ENCODE measurements at places on chromosomes 16 and 17. TPM values are rescaled to one million over a fixed set of nuclear protein-coding genes. Genes with fewer than 3 reads are reported as not detected.

DNA sequence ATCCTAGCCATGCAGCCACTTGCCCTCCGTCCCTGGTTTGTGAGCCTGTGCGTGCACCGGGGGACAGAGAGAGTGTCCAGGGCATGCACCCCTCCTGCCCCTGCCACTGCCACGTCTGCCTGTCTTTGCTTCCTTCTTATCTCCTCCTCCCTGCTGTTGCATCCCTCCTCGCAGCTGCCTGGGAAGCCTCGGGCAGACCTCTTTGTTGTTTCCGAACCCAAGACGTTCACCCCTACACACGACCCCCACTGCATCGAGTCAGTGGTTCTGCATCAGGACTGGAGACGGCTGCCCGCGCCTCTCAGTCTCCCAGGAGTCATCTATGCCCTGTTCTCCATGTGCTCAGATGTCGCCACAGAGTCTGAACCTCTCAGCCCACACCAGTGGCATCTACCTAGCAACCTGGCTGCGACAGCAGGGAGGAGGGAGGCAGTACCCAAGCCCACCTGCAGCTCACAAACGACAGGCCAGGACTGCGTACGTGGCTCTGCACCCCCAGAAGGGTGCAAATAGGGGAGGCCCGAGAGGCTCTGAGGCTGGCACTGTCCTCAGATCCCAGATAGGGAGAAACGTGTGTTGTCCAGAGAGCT is 5.2 kb downstream of the TIMP2 start:
- no peak for DNase-seq

GRCh38 chr17:81129289-81129688 is 36.0 kb upstream of the PVALEF start:
- no peak for DNase-seq

DNA sequence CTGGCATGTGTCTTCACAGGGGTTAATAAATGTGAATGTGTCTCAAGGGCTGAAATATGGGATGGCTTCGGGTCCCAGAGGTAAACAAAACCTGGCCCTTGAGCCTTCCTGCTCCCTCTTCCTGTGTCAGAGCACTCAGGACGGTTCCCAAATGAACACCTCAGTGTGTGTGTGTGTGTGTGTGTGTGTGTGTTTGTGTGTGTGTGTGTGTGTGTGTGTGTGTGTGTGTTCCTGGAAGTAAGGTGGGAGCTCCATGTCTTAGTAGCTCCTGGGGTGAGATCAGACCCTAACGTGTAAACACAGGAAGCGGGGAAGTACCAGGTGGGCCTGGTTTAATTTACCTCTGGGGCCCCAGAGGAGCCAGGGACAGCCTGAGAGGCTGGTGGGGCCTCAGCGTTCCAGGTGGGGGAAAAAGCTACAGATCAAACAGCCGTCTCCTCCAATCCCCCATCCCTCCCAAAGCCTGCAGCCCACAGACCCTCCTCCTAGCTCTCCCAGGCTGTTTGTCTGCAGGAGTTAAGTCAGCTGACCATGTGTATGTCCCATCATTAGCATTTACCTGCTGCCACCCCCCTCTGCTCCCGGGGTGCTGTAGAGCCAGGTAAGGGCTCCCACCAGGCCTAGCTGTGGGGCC is 6.1 kb downstream of the KIF19 start:
- DNase-seq = no peak

GRAPL gene
- total RNA-seq = not detected

MYH3 gene
- total RNA-seq = 11.2 TPM

DNA sequence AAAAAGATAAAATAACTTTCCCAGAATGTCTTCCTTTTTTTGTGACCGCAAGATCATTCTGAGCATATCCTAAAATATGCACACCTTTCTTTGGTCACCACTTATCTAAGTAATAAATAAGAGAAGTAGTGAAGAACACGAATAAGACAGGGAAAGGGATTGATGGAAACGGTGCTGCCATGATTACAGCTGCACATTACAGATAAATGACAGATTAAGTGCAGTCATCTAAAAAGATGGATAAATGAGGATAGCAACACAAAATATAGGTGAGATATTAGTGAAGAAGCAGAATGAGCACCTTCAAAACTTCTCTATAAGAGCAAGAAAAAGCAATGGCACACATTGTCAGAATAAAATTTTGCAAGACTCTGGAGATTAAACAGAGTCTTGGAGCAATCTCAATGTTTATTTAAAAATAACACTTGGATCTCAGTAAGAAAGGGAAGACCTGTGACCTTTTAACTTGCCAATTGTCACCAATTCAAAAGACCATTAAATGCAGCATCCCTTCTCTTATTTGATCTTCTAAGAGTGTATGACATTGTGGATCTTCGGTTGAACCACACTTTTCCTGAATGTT is 567.1 kb downstream of the KCNJ2 start:
- DNase-seq = no peak

DNA sequence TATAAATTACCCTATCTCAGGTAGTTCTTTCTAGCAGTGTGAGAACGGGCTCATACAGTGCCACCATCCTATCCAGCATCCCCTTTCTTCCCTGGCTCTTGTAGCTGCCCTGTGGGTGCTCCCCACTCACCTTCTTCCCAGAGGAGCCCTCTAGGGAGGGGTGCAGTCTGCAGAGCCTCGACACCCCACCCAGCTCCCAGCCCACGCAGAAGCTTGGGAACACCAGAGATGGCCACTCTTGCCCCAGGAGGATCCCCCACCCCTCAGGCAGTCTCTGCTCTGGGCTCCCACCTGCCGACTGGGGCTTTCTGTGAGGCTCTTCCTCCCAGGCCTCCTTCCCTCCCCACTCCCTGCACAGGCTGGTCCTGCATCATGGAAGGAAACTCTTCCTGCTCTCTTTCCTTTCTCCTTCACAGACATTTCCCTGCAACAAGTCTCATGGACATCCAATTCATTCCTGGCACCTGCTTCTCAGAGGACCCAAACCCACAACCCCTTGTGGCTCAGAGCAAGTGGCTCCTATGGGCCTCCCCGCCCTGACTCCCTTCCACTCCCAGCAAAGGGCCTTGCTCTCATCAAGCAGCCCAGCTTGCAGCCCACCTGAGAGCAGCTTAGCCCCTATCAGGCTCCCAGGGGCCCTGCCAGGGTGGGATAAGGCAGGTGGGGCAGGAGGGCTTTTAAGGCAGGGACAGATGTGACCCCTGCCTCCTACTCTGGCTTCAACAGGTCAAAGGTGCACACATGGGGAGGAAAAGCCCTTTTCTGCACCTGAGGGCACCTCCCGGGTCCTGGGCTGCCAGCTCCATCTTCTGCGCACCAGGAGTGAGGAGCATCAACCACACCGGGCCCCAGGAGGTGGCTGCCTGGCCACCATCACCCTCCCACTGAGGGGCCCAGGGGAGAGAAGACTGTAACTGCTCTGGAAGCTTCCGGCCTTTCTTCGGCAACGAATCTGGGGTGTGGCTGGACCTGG is 263.8 kb upstream of the TNRC6C start:
- peak; percentile 64 for DNase-seq

- DNase-seq = no peak
These were observed 19.8 kb downstream of the SPHK1 start for GRCh38 chr17:76404256-76404655.

DNA sequence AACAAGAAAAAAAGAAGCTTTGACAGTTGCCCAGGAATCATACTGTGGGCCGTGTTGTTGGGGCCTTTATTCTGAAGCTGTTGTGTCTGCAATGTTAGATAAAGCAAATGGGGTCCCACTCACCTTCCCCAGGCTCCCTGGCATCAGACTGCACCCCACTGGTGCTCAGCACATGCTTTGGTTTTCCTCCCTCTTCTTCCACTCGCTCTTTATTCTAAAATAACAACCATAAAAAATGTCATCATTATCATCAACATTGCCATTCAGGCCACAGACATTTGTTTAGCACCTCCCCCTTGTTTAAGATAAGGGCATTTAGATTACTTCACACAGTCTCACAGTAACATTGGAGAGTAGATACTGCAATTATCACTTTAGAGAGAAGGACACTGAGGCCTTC is 8.2 kb downstream of the MYLK3 start:
- no peak for DNase-seq

OR2C1 gene
- total RNA-seq = 0.22 TPM

SLC5A10 gene
- not detected for total RNA-seq

DNA sequence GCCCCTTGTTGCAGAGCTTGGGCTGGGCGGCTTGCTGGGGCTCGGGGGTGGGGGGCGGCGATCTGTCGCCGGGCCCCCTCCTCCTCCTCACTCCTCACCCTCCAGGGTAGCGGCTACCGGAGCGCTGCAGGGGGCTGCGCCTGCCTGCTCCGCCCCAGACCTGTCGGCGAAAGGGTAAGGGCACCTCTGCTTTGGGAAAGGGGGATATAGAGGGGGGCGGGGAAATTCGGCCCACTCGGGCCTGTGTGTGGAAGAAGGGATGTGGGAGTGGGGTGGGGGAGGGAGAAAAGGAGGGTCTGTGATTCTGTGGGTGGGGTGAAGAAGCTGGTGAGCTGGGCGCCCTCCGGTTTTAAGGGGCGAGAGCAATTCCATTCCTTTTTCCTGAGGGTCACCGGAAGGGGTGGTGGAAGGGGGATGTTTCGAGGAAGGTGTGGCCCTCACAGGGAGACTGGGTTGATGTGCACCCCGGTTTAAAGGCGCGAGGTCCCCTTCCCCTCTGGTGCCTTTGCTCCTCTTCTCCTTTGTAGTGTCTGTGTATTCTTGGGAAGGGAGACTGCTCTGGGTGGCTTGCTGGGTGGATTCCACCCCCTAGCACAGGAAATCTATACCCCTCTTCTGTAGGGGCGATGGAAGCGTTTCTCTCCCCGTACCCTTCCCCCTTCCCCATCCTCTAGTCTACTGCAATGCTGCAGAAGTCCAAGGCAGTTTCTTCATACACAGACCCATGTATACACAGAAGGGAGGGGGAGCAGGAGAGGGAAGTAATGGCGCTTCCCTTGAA is 878 bp downstream of the TAOK1 start:
- DNase-seq = no peak

GRCh38 chr16:59993101-59993500 is 1259.0 kb upstream of the GOT2 start:
- DNase-seq = no peak

DNA sequence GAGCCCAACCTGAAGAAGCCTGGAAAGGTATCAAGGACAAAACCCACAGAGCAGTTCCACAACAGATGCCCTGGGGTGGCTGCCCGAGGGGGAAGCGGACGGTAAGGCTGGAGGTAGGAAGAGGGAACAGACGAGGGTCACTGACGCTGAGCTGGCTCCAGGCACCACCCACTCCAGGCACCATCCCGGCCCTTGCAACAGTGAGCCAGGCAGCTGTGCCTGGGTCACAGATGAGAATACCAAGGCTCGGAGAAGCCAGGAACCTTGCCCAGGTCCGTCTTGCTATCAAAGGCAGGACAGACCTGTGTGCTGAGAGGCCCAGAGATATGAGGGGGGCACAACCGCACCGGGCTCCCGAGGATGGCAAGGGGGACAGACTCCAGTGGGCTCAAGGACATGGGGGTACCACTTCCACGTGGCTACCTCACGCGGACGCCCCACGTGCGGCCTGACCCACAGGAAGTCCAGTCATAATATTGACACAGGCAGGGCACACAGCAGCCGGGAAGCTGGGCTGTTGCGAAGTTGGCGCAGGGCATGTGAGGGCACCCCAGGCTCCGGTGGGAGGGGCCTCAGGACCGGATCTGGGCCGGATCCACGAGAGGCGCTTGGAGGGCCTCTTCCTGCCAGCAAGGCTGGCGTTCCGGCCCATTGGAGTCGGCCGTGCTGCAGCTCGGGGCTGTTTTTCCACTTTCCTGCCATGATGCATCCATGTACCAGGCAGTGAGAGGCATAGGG is 29.9 kb downstream of the PEMT start:
- no peak for DNase-seq

C17orf107 gene
- 4.4 TPM for total RNA-seq

DNA sequence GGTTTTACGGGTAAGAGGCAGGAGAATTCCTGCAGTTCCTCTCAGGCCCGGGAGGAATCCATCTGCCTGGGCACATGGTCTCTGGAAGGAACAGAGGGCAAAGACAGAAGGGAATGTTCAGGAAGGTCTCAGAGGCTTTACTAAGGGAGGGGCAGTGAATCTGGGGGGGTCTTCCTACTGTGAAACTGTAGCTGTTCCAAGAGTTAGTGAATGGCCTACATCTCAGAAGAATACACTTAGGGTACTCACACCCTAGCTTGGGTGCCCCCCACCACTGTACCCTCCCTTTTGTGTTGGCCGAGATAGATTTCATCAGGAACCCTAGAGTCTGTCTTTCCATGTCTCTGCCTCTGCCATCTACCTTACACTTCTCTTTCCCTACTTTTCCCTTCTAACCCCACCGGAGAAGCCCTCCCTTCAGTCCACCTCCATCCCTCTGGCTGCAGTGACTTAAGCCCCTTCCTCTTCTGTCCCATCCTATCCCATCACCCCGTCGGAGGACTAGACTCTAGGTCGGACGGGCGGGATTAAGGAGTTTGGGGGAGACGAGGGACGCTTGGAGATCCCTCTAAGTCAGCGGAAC is 316 bp downstream of the DLG4 start:
- DNase-seq = no peak

- DNase-seq = no peak
These were observed 82.9 kb upstream of the RCVRN start for GRCh38 chr17:9987779-9988585.

CCL1 gene
- total RNA-seq = not detected
